Myocyte (in vitro differentiated cells): ENCODE measurements at places on chromosomes 7 and 10. TPM values are rescaled to one million over a fixed set of nuclear protein-coding genes. Genes with fewer than 3 reads are reported as not detected.

ZP3 gene
- 1.6 TPM in 1 of 2 replicates, not detected in the other for total RNA-seq

DNA sequence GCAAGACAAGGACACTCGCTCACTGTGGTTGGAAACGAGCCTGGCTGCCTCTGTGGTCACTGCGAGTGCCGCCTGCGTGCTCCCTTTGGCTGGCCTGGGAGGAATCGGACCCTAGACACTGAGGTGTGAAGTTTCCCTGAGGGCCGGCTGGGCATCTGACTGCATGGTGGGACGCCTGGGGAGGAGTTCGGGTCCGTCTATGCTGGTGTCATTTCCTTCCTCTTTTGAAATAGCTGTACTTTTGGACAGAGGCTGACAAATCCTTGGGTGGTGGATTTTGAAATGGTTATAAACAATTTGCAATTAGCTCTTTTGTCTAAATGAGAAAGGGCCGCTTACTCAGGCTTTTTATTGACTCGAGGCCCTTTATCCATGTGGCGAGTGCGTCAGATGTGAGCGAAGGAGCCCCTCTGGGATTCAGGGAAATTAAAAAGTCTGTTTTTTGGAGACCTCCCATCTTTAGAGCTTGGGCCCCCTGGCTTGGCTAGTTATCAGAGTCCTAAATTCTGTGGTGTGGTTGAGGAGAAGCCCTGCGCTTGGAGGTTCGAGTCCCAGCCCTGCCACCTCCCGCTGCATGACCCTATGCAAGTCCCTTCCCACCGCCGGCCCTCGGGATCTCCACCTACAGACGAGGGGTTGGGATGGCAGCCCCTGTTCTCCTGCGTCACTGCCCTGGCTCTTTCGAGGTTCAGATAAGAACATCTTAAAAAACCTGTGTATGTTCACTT is 147.1 kb downstream of the RGS10 start:
- peak; percentile 26 for DNase-seq

DNA sequence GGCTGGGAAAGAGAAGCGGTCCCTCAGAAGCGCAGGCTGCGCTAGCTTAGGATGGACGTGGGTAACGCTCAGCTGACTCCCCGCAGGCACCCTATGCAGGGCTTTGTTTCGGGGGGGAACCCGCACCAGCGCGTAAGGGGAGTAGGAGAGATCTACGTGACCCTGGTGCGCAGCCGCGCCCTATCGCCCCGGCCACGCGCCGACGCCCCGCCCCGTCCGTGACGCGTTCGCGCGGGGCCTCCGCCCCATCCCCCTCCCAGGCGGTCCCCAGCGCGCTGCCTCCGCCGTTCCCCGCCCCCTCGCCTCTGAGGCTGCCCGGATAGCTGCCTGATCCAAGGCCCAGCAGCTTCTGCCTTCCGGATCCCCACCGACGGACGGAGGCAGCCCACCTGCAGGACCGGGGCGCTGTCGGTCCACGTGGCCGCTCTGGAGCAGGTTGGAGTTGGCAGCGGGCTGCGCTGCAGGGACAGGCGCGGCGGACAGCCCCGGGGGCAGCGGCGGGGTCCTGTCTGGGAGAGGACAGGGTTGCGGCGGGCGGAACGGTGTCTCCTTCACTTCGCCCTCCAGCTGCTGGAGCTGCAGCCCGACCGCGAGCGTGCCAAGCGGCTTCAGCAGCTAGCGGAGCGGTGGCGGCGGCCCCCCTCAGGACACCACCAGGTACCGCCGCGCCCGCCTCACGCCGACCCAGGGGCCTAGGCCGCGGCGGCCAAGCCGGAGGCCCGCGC is at the start of gene VDAC2:
Gene VDAC2, plus strand, starts transcription at position 515 of the 725 bp plus-strand sequence. CDS start 363 bp downstream, outside the sequence.
- DNase-seq = peak; percentile 91

- no peak for DNase-seq
Measured at GRCh38 chr7:45082831-45083331, 5.9 kb downstream of the NACAD start.

GRCh38 chr7:47887016-47887640 is 61.1 kb downstream of the PKD1L1 start:
- no peak for DNase-seq
